Ecto neural progenitor cell (in vitro differentiated cells): ENCODE measurements at places on chromosomes 6 and 20.

GRCh38 chr6:72260489-72260888, 361.4 kb upstream of the KCNQ5 start:
- DNase-seq: no peak

GRCh38 chr6:130794738-130795137, 32.5 kb upstream of the SMLR1 start:
- DNase-seq: no peak

- DNase-seq: no peak
Measured at GRCh38 chr6:137271245-137272183, 52.3 kb upstream of the IFNGR1 start.

DNA sequence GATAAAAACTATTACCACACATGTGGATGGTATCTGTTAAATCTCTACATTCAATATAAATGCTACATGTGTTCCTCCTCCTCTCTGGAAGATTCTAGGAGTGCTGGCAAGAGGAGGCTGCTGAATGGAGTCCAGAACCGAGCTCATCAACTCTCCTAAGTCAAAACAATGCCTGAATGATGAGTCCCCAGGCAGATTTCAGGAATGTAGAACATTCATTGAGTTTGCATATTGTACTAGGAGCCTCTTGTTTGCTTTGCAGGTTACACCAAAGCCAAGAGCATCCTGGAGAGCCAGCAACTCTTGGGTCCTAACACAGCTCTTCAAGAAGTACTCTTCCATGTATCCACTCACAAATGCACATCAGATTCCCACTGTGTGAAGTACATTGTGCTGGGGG, 117.6 kb upstream of the UST start:
- DNase-seq: no peak

DNA sequence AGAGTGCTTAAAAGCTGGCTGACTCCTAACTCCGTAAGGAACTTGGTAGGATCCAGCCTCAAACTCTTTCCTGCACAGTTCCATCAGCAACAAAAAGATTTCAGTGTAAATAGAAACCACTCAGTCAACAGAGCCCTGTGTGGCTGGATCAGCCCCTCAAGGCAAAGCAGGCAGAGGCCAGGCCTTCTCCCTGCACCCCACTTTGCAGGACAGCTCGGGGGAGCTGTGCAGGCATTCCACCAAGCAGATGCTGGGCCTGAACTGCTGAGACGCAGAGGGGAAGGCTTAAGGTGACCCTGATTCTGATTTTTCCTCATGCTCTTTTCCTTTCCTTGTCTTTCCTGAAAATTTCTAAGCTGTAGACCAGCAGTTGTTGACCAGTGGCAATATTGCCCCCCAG, 91.5 kb downstream of the NFATC2 start:
- DNase-seq: no peak

- DNase-seq: no peak
Measured at GRCh38 chr20:24665196-24665595, 195.8 kb downstream of the SYNDIG1 start.

GRCh38 chr6:135281227-135281626, 100.1 kb downstream of the MYB start:
- no peak for DNase-seq

- no peak for DNase-seq
Measured at GRCh38 chr6:126516411-126516810, 176.5 kb downstream of the CENPW start.

DNA sequence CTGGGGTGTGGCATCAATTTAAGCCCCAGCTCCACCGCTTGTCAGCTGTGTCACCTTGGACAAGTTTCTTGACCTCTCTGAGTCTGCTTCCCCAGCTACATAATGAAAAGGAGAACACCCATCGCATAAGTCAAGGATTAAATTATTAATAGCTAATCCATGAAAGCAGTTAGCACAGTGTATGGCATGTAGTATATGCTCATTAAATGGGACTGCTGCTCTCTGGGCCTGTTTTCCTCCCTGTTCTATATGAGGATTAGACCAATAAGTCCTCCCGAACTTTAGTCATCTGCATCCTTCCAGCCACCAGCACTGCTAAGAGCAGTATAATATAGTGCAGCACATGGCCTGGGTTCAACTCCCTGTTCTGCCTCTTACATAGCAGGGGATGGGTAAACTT, 19.7 kb downstream of the ETV7 start:
- no peak for DNase-seq

DNA sequence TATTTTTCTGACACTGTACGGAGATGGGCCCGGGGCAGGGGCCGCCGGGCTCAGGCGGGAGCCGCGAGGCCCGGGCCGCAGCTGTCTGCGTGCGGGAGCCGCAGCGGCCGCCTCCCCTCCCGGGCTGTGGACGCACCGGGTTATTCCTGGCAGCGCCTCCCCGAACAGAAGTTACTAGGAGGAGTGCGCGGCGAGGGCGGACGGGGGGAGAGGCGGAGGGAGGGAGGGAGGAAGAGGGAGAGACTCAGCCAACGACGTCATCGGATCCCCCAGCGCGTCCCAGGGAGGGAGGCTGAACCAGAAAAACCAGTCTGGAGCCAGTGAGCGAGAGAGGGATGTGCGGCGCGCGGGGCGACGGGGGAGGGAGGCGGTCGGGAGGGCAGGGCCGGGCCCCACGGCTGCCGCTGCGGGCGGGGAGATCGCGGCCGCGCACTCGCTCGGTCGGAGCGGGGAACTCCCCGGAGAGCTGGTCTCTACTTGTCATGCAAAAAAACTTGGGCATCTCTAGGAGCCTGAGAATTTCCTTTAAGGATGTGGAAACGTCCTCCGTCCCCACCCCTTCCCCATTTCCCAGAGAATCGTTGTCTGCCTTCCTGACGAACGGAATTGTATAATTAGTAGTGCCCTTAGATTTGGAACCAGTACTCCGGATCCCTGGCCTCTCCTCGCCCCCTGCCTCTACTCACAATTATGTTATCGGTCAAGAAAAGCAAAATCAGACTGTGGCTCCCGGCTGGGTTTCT, 1.4 kb upstream of the HIVEP2 start:
- DNase-seq: peak; percentile 91

DNA sequence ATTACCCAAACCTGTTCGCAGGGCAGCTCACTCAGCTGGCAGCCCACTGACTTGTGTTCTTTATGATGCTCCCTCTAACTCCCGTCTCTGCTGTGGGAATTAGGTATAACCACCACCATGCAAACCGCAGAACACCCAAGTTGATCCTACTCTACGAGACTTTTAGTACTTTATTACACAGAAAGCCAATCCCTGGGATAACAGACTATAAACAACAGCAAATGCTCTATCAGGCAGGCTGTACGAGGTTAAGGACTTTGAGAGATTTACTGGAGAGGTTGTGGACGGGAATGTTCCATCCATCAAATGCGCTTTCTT, 241.1 kb downstream of the FOXC1 start:
- DNase-seq: no peak

DNA sequence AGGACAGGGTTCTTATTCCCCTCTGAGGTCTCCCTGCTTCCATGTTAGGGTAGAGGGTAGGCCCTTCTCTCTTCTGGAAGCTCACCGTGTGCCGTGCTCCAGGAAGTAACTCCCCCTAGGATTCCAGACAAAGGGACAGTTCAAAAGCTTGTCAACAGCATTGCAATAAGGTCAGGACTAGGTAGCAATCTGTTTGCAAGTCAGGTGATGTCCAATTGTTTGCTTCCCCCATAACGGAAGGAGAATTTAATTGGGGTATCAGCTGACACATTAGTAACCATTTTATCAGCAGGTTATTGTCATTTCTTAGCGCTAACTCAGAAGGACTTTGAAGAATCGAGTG, 41.9 kb downstream of the SYNJ2 start:
- no peak for DNase-seq

DNA sequence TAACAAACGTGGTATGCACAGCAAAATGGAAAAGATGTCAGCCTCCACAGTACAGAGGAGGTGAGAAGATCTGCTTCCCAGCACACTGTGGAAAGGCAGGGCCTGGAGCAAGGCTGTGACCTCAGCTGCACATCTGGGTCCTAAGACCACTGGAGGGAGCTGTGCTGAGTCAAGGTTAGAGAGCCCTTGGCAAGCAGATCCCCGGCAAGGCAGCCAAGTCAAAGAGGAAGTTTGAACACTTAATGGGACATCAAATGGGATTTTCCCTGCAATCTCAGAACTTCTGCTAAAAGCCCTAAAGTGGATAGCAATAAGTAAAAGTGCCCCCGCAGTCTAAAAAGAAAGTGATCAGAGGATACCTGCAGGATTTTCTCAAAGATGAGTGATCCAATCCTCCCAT, 39.5 kb downstream of the UNC5CL start:
- DNase-seq: peak; percentile 58

GRCh38 chr20:57208198-57208597, 58.2 kb downstream of the BMP7 start:
- no peak for DNase-seq

DNA sequence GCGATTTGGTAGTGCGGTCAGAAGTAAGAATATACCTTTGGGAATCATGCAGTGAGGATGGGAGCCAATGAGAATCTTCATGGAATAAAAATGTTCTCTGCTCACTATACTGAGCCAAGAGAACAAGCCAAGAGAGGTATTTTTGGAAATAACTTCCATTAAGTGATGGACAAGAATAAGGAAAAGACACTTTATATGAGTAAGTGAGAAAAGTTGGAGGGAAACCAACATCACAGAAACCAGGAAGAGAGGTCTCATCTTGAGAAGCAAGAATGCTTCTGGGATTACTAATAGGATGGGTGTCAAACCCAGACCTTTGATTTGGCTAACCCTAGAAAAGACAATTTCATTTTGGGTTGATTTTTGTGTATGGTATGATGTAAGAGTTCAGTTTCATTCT, 181.2 kb upstream of the JAG1 start:
- DNase-seq: no peak

GRCh38 chr20:49529470-49529869, 38.5 kb downstream of the PTGIS start:
- DNase-seq: no peak

DNA sequence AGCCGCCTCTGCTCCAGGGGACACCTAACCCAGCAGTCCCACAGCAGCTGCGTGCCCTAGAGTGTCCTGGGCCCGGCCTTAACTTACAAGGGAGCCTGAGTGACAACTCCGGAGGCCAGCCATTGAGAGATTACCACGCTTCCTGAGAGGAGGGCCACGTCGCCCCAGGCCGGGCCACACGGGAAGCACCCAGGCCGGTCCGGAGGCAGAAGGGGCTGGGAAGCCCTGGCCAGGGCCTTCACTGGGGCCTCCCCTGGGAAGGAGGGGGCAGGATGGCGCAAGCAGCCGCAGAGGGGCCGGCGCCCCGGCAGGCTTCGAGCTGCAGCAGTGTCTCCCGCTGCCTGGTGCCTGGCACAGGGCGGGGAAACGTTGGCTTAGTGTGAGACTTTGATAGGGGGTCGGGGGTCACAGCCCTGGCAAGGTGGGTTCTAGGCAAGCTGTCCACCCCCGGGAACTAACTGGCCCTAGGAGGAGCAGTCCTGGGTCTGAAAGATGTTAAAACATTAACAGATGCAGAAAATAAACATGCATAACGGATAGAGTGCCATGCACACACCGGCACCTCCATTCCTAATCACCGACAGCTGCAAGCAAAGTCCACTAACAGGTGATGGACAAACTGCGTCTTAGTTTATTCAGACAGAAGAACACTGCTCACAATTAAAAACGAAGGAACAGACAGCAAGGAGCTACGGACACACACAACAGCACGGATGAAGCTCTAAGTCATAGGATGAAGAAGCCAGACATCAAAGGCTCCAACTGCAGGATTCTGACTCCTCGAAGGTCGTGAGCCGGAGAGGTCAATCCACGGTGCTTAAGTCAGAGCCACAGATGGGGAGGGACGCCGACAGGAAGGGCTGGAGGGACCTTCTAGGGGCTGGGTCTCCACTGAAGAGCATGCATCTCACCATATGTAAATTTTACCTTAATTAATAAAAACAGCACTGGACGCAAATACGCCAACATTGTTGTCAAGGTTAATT, 17.4 kb downstream of the CHRNA4 start:
- DNase-seq: no peak

GRCh38 chr6:6596529-6597328, 8.2 kb downstream of the LY86 start:
- DNase-seq: peak; percentile 30

DNA sequence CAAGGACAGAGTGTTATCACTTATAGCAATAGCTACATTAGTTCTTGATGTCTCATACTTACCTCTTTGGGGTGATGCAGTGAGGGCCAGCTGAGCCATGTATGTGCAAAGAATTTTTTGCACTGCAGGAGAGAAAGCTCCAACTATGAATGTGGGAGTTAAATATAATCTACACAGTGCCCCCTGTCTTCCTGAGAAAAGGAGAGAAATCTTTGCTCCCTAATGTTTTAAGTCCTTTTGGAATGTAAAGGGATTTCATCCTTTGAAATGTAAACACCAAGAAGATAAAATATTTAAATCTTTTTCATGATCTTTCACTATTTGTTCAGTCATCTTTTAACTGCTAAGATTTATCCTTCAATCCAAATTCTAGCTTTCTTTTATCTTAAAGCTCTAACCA, 822.1 kb downstream of the TENT5A start:
- no peak for DNase-seq

GRCh38 chr6:96505363-96505762, 16.2 kb upstream of the UFL1 start:
- DNase-seq: no peak

- DNase-seq: no peak
Measured at GRCh38 chr6:122014961-122015360, 384.5 kb upstream of the HSF2 start.

DNA sequence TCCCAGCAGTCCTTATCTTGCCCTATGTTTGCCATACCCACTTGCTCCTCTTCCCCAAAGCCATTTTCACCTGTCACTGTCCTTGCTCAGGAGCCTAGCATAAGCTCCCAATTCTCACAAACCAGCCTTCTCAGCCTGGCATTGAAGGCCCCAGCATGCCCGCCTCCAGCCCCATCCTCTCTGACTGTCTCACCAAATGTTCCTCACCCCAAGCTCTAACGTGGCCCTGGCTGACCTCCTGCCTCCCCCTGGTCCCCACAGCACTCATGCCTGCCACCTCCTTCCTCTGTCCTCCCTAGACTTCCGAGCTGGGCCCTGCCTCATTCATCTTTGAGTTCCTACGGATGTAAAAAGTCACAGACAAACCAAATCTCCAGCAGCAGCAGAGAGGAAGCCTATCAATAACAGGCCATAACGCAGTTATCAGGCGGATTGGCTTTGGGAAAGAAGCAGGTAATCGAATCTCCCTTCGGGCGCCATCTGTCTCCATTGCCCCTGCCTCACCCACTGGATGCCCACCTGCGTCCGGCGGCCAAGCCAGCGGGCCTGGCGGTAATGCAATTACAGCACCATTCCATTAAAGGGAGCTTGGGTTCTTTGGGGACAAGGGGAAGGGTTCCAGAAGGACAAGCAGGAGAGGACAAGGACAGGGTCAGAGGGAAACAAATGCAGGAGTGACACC, 104.4 kb downstream of the MRPL14 start:
- no peak for DNase-seq

GRCh38 chr6:134106702-134107101, 54.3 kb upstream of the SLC2A12 start:
- DNase-seq: no peak

- no peak for DNase-seq
Measured at GRCh38 chr6:9481292-9482029, 933.4 kb downstream of the TFAP2A start.
